ENCODE measurements at places on chromosomes 3 and 15.

DNA sequence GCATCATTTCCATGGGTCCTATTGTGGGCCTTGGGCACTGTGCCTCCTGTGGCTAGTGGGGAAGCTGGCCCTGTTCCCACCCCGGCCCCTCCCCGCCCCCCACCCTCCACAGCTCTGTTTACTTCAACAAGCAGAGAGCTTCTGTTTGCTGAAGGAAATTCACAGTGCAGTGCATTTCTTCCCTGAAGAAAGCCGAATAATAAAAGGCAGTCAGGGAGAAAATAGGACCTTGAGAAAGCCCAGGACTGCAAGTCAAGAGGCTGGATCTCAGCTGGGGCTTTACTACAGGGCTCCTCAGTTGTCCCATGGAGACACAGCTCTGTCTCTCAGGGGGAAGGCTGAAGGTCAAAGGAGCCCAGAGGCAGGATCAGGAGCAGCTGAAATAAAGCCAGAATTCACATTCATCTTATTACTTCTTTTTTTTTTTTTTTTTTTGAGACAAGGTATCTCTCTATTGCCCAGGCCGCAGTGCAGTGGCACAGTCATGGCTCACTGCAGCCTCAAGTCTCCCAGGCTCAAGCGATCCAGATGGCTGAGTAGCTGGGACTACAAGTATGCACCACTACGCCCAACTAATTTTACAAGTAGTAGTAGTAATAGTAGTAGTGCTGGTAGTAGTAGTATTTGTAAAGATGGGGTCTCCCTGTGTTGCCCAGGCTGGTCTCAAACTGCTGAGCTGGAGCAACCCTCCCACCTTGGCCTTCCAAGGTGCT lies 33.0 kb upstream of the LACTB start:
- no peak for DNase-seq

DNA sequence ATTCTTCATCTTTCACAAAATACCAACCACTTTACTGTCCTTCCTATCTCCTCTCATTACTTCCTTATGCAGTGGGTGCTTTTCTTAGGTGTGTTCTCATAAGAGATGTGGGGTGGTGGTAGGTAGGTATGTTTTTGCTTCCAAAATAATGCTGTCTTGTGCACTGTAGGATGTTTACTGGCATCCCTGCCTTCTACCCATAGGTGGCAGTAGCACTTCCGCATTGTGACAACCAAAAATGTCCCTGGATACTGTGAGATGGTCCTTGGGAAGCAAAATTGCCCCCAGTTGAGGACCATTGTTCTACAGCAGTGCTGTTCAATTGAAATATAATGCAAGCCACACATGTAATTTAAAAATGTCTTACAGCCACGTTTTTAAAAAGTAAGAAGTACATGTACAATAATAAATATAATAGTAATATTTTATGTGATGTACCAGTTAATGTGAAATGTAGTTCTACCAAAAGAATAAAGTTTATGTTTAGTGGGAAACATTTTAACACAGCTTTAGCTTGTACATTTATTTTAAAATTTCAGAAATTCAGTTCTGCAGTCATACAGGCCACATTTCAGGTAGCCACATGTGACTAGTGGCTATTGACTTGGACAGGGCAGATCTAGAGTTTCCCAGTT lies 75.2 kb downstream of the NEO1 start:
- DNase-seq, result peak; percentile 39

- DNase-seq, result no peak
Observed at GRCh38 chr15:96162322-96162721, 168.2 kb upstream of the NR2F2 start.

GRCh38 chr3:196812853-196813252 lies 54.9 kb upstream of the SENP5 start:
- DNase-seq, result no peak

GRCh38 chr15:75045332-75046015 lies 22.1 kb downstream of the PPCDC start:
- DNase-seq, result no peak

DNA sequence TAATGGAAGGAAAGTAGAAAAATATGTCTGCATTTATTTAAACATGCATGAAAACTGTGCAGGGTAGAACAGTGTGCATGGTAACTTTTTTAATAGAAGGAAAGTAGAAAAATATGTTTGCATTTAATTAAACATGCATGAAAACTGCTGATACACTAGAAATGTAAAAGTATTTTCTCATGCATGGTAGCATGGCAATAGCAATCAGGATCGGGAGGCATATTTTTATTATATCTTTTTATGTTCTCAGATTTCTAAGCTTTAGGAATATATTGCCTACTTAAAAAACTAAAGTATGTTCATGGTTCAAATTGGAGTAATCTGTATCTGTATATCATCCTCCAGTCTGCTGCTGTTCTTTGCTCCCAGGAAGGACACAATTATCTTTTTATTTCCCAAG lies 1468.9 kb upstream of the GBE1 start:
- DNase-seq, result no peak

DNA sequence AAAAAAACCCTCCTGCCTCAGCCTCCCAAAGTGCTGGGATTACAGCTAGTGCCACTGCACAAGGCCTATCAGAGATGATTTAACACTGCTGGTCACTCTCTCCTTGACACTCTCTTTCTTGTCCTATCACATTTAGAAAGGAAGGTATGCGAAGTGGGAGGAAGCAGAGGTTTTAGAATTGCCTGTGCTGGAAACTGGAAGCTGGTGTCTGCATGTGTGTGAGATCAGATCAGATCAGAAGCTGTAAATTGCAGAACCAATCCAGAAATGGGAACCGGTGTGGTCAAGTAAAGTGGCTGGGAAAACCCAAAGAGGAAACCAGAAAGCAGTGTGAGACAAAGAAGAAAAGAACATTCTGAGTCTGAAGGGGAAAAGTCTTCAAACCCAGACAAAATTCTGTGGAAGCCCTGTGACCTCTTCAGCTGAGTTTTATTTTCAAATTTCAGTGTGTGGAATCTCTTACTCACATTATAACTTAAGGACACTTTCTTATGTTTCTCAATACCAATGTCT lies 2.8 kb downstream of the EFHB start:
- DNase-seq, result no peak

DNA sequence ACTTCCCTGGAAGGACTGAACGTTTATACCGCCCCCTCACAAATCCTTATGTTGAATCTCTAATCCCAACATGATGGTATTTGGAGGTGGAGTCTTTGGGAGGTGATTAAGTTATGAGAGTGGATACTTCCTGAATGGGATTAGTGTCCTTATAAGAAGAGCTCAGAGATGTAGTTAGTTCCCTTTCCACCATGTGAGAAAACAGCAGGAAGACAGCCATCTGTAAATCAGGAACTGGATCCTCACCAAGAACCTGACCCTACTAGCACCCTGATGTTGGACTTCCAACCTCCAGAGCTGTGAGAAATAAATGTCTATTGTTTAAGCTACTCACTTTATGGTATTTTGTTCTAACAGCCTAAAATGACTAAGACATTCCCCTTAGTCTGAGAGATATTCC lies 33.3 kb upstream of the SACM1L start:
- no peak for DNase-seq

DNA sequence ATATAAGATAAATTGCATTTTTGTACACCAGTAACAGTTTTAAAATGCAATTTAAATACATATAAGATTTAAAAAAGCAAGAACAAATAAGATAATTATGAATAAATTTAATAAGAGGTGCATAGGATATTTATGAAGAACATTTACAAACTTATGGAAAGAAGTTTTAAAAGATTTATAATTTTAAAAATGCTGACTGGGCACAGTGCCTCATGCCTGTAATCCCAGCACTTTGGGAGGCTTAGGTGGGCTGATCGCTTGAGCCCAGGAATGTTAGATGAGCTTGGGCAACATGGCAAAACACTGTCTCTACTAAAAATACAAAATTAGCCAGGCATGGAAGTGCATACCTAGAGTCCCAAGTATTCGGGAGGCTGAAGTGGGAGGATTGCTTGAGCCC lies 37.8 kb downstream of the EOMES start:
- no peak for DNase-seq

DNA sequence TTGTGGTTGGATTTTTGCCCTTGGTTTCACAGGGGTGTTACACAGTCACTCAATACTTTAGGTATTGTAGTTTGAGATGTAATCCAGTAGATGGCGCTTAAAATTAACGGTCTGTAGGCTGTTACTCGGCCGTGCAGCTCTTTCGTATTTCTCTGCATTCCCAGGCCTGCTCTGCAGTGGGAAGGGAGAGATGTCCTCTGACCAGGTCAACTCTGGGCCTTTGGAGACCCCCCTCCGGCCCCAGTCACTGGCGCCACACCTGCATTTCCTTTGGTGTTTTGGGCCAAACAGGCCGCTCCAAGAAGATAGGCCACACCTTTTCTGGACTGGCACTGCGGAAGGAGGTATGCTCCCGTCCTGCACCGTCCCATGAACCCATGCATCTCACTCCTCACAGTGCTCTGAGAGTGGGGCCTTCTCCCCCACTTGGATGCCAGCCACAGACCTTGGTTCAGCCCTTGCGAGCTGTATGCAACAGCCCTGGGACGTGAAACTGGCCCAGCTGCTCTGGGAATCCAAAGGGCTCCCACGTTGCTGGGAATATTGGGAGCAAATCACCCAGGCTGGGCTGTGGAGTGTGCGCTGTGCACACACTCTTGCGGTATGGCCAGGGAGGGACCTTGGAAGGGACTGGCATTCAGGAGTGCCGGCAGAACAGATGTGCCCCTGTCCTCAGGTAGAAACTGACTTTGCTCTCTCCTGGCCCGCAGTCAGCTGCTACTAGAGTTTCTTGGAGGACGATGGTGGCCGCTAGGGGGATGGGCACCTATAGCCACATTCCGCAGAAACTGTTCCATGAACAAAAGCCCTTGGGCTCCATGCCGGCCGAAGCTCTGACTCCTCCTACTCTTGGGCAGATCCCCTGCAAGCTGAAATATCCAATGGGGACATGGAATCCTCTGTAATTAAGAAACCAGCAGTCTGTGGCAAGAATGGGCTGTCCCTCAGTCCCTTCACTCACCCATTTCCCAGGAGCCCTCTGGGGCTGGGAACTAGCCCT lies 410.5 kb upstream of the CADM2 start:
- no peak for DNase-seq

DNA sequence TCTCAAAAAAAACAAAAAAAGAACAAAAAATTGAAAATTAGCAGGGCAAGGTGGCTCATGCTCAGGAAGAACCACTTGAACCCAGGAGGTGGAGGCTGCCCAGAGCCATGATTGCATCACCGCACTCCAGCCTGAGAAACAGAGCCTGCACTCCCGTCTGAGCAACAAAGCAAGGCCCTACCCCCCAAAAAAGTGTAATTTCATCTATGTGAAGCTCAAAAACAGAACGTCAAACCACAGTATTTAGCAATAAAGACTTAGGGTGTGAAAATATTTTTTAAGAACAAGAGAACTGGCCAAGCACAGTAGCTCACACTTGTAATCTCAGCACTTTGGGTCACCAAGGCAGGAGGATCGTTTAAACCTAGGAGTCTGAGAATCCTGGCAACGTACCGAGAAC lies 38.2 kb downstream of the STAG1 start:
- no peak for DNase-seq

GRCh38 chr3:66140743-66141372 lies 79.9 kb upstream of the SLC25A26 start:
- DNase-seq, result no peak

DNA sequence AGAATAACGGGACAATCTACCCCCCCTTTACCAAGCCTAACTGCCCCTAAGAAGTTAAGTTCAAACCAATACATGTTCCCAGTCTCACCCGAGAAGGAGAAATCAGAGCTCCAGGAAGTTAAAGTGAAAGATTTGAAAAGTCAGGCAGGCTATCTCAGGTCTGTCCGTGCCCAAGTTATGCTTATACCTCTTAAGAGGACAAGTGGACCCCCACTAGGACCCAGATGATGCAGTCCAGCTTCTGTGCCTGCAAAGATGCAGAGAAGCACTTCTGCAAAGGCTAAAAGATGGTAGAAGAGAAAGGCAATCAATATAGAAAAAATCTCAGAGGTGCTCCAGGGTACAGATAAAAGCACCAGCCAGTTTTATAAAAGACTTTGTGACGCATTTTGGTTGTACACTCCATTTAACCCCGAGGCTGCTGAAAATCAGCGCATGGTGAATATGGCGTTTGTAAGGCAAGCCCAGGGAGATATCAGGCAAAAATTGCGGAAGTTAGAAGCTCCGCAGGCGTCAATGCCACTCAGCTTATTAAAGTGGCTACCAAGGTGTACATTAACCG lies 9.8 kb upstream of the SLC9C1 start:
- no peak for DNase-seq

- DNase-seq, result peak; percentile 98
Observed at GRCh38 chr3:50327943-50328691, at the start of gene TUSC2. TSS of gene TUSC2 (minus strand) at chr3:50328223. CDS start at chr3:50328099, 124 bp downstream.

DNA sequence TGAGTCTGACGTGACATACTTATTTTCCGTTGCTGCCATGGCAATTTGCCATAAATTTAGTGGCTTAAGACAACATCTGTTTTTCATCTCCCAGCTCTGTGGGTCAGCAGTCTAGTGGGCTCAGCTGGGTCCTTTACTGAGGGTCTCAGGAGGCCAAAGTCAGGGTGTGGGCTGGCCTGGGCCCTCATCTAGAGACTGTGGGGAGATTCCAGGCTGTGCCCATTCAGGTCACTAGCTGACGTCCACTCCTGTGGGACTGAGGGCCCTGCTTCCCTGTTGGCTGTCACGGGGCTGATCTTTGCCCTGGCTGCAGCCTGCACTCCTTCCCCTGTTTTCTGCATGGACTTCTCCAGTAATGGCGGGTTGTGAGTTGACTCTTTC lies 19.1 kb downstream of the FGD5 start:
- DNase-seq, result no peak

GRCh38 chr15:81295486-81296121 lies 28.3 kb downstream of the STARD5 start:
- DNase-seq, result no peak

DNA sequence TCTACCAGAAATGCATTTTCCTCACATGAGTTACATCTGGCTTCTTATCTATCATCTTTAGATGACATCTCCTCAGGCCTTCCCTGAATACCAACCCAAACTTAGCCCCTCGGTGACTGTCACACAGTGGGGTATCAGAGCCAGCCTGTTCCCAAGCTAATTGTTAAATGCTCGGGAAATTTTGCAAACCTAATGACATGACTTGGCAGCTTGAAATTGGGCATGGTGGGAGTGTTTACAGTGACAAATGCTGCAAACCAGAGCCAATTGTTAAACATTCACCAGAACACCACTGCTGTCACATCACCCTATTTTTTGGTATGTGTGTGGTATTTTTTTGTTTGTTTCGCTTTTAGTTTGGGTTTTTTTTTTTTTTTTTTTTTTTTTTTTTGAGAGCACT lies 130.8 kb downstream of the HCN4 start:
- DNase-seq, result no peak

DNA sequence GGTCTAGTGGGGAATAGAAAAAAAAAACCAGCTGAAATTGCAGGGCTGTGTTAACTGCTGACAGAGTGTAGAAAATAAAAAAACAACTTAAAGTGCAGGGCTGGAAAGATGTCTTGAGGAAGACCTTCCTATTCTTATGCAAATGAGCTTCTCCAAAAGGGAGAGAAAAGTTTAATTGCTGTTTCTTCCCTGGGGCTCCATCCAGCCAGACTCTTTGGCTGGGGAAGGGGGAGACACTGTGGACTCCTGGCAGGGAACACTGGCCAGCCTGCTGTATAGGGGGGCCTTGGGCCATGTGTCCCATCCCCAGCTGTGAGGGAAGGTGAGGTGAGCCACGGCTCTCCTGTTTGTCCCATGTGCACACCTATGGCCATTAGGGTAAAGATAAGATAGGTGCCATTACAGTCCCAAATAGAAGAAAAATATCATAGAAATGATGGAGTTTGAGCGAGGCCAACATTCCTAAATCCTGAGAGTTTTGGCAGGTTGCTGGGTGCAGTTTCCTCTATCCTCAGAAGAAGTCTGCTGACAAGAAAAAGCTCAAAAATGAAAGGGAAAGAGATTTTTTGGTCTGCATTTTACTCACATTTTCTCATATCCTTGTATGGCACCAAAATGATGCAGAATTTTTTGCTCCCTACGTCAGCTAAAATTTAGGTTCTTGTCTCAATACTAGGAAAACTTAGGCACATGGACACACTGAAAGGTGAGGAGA lies 901.7 kb downstream of the PLOD2 start:
- DNase-seq, result no peak

All from colonic mucosa (tissue), 4 donors.